ENCODE measurements at places on chromosomes 3 and 15. TPM values are rescaled to one million over a fixed set of nuclear protein-coding genes. Genes with fewer than 3 reads are reported as not detected.

The TNNC1 gene
- 0.75 TPM for total RNA-seq

The CASR gene
- total RNA-seq: 0.05 TPM

The DTX3L gene
- total RNA-seq: 29.4 TPM

GRCh38 chr3:133894353-133895207, 1.1 kb downstream of the RAB6B start:
- DNase-seq: no peak

All from liver (tissue), 10 donors.